ENCODE measurements at places on chromosomes 13 and 19.

DNA sequence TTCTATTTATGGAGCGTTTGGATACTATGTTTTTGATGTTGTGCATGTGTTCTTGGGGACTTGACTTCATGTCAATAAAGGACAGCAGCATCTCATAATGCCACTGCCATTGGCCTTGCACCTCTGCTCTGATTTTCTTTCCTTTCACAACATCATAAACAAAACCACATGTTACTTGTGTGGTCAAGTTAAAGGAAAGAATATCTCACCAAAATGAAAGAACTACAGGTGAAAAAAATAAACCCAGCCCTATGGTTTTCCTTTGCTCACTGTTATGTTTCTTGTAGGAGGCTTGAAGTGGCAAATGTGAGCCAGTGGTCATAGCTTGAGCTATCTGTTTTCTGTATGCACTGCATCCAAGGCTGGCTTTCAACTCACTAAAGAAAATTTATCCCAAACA lies 240.4 kb downstream of the KCNRG start:
- no peak for DNase-seq

GRCh38 chr19:46451352-46451751 lies 20.0 kb downstream of the PNMA8A start:
- no peak for DNase-seq

GRCh38 chr19:49421039-49421877 lies 2.0 kb downstream of the PTH2 start:
- DNase-seq = no peak

DNA sequence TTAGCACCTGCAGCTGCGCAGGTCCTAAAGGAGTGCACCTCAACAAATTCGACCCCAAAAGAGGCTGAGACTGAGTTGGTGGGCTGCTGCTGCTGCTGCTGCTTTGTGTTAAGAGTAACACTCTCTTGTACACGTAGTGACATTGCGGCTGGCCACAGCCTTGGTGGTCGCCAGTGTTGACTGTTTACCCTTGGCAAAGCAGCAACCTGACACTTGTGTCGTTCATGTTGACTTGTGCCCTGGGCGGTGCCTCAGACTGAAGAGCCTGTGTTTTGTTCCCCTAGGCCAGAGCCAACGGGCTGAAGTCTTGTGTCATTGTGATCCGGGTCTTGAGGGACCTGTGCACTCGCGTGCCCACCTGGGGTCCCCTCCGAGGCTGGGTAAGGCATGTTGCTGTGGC lies 22.4 kb upstream of the QTRT1 start:
- DNase-seq = no peak

GRCh38 chr13:91882918-91883317 lies 484.5 kb downstream of the GPC5 start:
- no peak for DNase-seq

DNA sequence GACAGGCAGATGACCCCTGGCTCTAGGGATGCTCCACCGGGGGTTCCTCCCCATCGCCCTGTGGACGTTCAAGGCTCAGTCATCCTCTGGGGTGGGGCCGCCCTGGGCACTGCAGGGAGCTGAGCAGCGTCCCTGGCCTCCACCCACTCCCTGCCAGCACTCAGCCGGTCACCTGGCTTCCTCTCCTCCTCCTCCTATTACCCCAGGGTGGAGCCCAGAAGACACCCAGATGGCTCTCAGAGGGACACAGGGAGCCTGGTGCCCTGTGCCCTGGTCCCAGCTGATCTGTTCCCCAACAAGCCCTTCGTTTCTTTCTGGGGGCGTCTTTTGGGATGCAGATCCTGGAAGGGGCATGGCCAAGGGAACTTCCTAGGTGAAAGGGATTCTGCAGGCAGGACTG lies 3.7 kb upstream of the MKNK2 start:
- no peak for DNase-seq

- no peak for DNase-seq
These were observed 8.5 kb downstream of the FOXO1 start for GRCh38 chr13:40657951-40658350.

- DNase-seq = no peak
These were observed 653.8 kb downstream of the PCDH9 start for GRCh38 chr13:66576381-66576780.

DNA sequence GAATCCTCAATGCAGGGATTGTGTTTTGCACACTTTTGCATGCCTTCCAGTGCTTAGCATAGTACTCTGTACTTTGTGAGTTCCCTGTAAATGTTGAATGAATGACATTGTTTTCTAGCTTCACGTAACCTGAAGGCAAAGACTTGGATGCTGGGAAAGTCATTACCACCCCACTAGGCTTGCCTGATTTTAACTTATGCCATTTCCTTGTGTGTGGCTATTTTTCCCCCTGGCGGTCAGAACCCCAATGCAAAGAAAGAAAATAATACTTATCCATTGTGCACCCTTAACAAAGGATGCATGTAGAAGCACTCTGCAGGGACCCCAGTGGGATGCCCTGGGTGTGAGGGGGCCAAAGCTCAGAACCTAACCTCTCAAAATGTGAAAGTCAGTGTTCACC lies 1.2 kb upstream of the ENOX1 start:
- DNase-seq = no peak

- DNase-seq = no peak
These were observed 28.3 kb downstream of the PEX11G start for GRCh38 chr19:7460562-7460966.

DNA sequence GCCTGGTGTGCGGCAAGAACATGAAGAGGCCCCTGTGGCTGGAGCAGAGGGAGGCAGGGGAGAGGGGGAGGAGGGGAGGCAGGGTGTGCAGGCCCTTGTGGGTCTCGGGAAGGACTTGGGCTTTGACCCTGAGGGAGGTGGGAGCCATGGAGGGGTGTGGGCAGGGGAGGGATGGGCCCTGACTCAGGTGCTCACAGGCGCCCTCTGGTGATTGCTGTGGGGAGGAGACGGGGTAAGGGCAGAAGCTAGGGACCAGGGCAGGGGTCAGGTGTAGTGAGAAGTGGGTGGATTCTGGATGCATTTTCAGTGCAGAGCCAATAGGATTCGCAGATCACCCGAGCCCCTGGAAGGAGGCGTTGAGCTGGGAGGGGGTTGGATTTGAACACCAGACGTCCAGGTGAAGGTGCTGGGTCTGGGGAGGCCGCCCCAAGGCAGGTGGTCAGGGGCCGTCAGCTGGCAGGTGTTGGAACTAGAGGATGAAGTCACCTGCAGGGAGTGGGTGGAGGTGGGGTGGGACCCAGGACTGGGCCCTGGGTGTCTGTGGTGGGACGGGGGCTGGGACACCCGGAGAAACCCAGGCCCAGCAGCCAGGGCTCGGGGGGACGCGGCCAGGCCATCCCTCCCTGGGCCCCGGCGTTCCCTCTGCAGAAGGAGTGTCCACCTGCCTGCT lies 185.4 kb downstream of the KDM4B start:
- DNase-seq = no peak

DNA sequence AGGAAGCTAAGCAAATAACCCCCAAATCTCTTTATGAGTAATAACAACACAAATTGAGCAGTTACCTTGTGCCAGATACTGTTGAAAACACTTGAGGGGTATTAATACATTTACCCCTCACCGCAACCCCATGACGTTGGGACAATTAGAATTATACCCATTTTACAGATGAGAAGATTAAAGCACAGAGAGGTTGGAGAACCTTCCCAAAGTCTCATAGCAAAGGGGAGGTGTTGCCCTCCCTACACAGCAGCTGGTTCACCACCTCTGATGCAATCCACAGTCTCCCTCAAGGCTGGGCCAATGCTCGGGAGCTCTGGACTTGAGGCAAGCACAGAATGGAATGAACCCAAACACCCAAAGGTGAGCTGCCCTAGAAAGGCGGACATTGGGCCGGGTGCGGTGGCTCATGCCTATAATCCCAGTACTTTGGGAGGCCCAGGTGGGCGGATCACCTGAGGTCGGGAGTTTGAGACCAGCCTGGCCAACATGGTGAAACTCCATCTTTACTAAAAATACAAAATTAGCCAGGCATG lies 3.9 kb upstream of the CCNE1 start:
- no peak for DNase-seq

DNA sequence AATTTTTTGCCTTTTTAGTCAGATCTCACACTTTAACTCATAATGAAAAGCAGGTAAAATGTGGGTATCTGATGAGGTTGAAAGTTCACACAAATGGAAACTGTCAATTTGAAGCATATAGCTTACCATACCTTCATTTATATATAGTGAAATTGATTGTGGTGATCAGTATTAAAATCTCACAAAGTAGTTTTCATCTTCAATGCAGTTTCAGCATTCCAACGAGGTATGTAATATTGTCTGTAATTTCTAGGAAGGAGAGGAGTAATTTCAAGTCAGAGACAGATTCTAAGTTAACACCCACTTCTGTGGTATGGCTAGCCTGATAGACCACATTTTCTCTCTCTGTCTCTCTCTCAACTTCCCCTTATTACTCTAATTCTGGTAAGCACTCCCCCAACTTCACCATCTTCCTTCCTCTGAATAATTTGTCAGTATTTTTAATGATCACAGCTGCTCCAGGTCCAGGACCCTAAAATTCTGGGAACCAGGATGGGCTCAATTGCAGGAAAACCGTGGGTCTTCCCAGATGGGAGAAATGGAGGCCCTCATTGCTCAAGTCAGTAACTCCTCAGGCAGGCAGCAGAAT lies 455.7 kb downstream of the FGF9 start:
- DNase-seq = peak; percentile 35

GRCh38 chr13:43544011-43544410 lies 242.8 kb downstream of the ENOX1 start:
- no peak for DNase-seq

- DNase-seq = no peak
These were observed 1732.3 kb upstream of the SLC10A2 start for GRCh38 chr13:104798486-104798885.

GRCh38 chr13:91200486-91200885 lies 147.0 kb upstream of the MIR17HG start:
- no peak for DNase-seq

GRCh38 chr13:111044087-111044830 lies 70.9 kb upstream of the ARHGEF7 start:
- DNase-seq = no peak

- no peak for DNase-seq
These were observed 61.3 kb downstream of the ENOX1 start for GRCh38 chr13:43725460-43725859.

GRCh38 chr13:82878536-82878935 lies 1003.7 kb downstream of the SLITRK1 start:
- DNase-seq = no peak

DNA sequence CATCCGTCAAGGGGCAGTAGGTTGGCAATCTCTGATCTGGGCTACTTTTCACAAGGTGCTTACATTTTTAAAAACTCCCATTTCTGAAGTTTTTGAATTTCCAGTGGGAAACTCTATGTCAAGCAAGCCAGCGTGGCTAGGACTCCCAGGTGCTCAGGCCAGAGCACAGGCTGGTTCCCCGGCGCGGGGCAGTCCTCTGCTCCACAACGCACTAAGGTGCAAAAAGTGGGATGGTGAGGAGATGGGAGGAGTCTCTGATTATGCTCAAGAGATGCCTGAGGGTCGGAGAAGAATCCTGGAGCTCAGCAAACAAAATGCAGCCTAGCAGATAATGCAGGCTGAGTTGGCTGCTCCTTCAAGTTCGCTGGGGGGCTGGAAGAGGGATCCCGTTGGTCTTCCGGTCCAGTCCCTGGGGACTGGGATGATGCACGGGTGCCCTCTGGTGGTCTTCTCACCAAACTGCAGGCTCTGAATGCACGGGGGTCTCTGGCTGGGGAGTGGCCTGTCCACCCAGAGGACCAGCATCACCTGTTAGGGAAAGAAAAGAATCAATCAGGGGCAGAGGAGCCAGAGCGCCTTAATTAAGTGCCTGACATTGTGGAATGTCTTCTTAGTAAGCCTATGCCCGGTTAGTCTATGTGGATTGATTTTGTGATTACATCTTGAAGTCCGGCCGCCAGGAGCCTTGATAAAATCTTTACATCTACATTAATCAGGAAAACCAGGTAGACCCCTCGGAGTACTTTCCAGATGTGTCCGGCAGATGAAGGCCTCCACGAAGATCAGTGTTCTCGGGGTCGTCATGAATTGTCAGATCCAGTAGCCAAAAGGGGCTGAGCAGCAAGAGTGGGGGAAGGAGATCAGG lies 244.4 kb upstream of the MAB21L1 start:
- no peak for DNase-seq

DNA sequence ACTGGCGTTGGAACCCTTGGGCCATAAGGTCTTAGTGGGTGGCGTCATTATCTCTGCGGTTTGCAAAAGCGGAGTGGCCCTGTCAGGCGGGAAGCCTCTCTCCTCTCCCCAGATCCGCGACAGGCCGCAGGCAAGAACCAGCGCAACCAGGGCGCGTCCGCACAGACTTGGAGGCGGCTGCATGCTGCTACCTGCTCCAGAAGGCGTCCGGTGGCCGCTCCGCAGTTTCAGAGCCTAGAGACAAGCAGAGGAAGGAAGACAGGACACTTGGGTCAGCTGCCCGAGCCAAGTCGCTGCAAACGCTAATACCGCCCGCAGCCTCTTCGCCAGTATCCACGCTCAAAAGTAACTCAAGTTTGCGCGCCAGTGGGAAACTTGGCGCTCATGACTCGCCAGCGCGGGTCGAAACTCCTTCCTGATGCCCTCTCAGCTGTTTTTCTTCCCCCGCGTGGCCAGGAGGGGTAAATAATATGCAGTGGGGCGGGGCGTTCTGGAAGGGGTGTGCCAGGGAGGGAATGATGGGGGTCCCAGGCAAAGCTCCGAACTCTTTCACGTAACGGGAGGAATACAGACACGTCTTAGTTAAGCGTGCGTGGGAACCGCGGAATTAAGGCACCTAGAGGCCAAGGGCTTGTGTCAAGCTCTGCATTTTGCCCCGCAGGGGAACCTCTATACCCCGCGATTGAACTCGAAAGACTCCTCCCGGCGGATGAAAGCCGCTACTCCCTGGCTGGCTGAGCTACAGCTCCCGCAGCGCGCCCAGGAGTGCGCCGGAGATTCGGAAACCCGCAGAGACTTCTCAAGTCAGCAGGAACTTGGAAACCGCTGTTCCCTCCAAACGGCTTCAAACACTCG lies at the start of gene EDNRB:
TSS of gene EDNRB (minus strand) at position 441 of the 855 bp plus-strand sequence. CDS start at position 183, 258 bp downstream.
- no peak for DNase-seq

DNA sequence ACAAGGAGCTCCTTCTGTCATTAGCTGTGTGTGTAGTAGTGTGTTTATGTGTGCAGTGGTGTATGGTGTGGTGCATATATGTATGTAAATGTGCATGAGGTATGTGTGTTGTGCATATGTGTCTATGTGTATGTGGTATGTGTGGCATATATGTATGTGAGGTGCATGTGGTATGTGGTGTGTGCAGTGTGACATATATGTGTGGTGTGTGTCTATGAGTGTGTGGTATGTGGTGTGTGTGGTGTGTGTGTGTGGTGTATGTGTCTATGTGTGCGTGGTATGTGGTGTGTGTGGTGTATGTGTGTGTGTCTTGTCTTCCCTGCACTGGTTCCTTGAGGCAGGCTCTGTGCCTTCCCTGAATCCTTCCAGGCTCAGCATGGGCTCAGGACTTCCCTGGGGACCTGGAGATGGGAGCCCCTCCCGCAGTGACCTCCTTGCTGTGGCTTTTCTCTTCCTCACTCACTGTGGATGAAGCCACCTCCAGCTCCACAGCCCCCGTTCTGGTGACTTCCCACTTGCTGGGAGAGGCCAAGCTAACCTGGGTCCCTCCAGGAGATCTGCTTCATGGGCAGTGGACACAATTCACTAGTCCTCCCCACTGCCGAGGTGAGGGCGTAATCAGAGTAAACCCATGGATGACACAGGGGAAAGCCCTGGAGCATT lies 64.2 kb downstream of the CCDC70 start:
- DNase-seq = no peak

- DNase-seq = no peak
These were observed at the start of gene SYDE1 for GRCh38 chr19:15107061-15108010. TSS of gene SYDE1 (plus strand) at chr19:15107401. CDS start at chr19:15107434, 33 bp downstream.

Measured in GM12864 (cell line).